Naive thymus-derived CD8-positive, alpha-beta T cell (primary cell): ENCODE measurements at places on chromosomes 5 and 9. TPM values are rescaled to one million over a fixed set of nuclear protein-coding genes. Genes with fewer than 3 reads are reported as not detected.

- DNase-seq: no peak
- no peaks in the 10 kb centered on the region for H3K4me1 ChIP-seq
- no peaks in the 10 kb centered on the region for H3K36me3 ChIP-seq
Measured at GRCh38 chr5:160318409-160318808, 6.0 kb upstream of the CCNJL start.

DNA sequence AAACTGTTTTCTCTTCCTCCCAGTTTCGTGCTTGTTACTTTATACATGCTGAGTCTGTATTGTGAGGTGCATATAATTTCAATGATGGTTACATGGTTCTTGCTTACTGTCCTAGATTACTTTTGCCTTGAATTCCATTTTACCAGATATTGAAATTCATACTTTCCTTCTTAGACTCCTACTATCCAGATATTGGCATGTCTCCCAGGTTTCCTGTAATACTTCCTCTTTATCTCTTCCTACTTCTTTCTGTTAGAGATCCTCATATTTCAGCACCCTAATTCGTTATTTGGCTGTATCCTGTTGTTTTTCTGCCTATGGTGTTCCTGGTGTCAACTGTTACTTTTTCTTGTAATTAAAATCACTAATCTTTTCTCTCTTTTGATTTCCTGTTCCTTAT lies 522.1 kb downstream of the CCDC171 start:
- H3K36me3 ChIP-seq: peaks cover 3% of the 10 kb centered on the region
- no peak for DNase-seq
- no peaks in the 10 kb centered on the region for H3K4me1 ChIP-seq
- no peak overlapping the region for H3K4me3 ChIP-seq
- H3K27ac ChIP-seq: no peak overlapping the region
- H3K27me3 ChIP-seq: no peaks in the 10 kb centered on the region

GRCh38 chr9:7570107-7570720 lies 229.4 kb downstream of the DMAC1 start:
- peak; percentile 74 for DNase-seq
- no peaks in the 10 kb centered on the region for H3K36me3 ChIP-seq
- no peak overlapping the region for H3K27ac ChIP-seq
- H3K4me1 ChIP-seq: no peaks in the 10 kb centered on the region

DNA sequence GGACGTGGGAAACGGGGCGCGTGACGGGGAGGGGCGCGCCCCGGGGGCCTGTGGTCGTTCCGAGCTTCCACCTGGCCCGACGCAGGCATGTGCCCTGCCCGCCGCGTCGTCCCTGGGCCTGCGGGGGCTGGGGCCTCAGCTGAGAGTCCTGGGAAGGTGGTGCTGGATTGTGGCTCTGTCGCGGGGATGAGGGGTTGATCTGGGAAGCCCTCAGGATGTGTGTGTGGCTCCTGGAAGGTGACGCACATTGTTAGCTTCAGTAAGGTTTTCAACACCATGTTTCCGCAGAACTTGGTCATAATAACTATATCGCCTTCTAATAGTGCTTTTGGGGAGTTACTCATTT lies 589.1 kb downstream of the MTRR start:
- no peaks in the 10 kb centered on the region for H3K36me3 ChIP-seq
- H3K27me3 ChIP-seq: no peaks in the 10 kb centered on the region
- H3K4me3 ChIP-seq: peak overlapping the region; percentile 91
- no peak overlapping the region for H3K27ac ChIP-seq

- peaks cover 23% of the 10 kb centered on the region for H3K4me1 ChIP-seq
- no peak overlapping the region for H3K27ac ChIP-seq
- DNase-seq: no peak
- no peaks in the 10 kb centered on the region for H3K27me3 ChIP-seq
Measured at GRCh38 chr9:77899679-77900354, 131.8 kb downstream of the GNAQ start.

DNA sequence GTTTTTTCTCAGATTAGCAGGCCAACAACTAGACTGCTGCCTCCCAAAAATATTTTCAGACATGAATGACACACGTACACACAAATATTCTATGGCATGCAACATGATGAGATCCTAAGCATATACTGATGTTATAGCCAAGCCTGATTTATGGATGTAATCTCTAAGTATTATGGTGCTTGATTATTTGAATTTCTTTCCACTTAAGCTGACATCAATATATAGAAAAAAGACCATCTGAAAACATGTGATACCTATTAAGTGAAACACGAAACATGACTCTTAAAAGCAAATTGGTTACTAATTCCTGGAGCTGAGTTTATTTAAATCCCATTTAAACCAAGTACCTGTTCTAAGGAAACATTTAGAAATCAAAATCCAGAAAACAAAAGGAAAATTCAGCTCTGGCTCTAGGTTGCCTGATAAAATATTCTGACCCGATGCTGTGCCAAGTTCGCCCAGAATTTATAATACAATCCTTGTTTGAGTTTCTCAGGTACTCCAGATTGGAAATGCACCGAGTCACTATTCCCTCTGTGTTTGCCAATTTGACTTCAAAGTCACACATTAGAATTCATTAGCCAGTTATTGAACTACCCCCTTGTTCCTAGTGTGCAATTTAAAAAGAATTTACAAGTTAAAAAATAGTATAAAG lies 548.6 kb downstream of the CSNK1G3 start:
- H3K4me3 ChIP-seq: no peak overlapping the region
- H3K27me3 ChIP-seq: no peaks in the 10 kb centered on the region
- no peak overlapping the region for H3K27ac ChIP-seq
- no peak for DNase-seq
- H3K4me1 ChIP-seq: peaks cover 2% of the 10 kb centered on the region
- no peaks in the 10 kb centered on the region for H3K36me3 ChIP-seq

DNA sequence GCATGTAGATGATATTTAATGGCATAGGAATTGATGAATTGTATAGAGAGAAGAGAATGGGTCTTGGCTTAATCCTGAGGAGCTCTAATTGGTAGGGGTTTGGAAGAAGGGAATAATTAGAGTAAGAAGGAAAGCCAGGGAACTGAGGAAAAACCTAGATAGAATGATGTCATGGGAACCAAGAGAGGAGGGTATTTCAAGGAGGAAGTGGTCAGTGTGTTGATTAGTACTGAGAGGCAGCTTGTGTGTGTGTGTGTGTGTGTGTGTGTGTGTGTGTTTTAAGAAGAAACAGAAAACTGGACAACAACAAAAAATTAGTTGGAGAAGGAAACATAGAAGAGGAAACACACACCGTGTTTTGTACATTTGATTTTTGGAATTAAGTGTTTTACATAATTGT lies 42.8 kb downstream of the MAST4 start:
- no peak overlapping the region for H3K4me3 ChIP-seq
- no peaks in the 10 kb centered on the region for H3K36me3 ChIP-seq
- no peak for DNase-seq
- H3K4me1 ChIP-seq: no peaks in the 10 kb centered on the region
- H3K27me3 ChIP-seq: peaks cover 4% of the 10 kb centered on the region

DNA sequence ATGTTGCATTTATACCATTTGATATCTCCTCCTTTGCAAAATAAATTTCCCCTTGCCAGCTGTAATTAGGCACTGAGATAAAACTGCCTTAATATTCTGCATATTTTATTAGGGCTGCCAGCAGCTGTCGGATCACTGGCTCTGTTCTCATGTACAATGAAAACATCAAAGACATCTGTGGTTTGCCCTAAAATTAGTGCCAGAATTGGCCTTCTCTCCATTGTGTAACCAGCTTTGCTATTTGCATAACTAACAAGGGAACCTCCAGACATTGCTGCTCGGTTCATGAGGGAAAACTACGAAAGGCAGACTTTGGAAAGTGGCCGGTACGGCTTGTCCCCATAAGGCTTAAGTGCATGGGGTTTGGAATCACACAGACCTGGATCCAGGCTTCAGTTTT lies 45.5 kb upstream of the KIF2A start:
- no peaks in the 10 kb centered on the region for H3K36me3 ChIP-seq
- H3K27ac ChIP-seq: no peak overlapping the region
- peaks cover 50% of the 10 kb centered on the region for H3K4me1 ChIP-seq
- H3K27me3 ChIP-seq: no peaks in the 10 kb centered on the region
- H3K4me3 ChIP-seq: peak overlapping the region; percentile 62

DNA sequence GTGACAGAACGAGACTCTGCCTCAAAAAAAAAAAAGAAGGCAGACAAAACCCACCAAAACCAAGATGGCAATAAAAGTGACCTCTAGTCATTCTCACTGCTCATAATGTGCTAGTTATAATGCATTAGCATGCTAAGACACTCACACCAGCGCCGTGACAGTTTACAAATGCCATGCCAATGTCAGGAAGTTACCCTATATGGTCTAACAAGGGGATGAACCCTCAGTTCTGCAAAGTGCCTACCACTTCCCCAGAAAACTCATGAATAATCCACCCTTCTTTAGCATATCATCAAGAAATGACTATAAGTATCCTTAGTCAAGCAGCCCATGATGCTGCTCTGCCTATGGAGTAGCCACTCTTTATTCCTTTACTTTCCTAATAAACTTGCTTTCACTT lies 4.7 kb upstream of the BICD2 start:
- peaks cover 19% of the 10 kb centered on the region for H3K4me1 ChIP-seq
- DNase-seq: no peak
- H3K36me3 ChIP-seq: no peaks in the 10 kb centered on the region
- H3K27me3 ChIP-seq: no peaks in the 10 kb centered on the region
- H3K4me3 ChIP-seq: no peak overlapping the region

DNA sequence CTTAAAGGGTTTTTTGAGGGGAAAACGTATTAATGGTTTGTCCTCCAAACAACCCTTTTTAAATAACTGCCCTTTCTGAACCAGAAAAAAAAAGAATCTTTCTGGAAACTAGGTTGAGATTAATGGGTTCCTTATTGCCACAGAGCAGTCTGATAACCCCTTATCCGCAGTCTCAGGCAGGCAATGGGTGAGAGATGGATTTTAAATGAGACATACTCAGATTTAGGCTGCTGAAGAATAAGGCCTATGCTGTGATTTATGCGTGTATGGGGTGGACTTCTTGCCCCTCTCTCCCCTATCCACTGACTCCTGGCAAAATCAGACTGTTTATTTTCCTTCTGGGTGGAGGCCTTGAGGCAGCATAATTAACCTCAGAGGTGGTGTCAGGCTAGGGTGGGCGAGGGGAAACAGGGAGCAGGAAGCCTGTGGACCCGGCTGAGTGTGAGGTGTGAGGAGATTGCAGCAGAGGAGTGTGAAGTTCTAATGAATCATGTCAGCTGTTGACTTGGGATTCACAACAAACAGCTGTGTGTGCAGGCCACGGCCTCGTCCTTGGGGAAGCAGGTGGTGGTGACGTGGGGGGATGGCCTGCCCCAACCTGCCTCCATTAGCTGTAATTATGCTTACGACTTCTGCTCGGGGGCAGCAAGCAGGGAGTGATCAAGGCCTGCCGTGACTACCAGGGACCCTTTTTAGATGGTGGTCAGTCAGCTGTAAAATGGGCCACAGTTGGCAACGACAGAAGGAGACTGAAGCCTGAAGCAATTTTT lies 196.4 kb downstream of the SEMA6A start:
- H3K4me3 ChIP-seq: no peak overlapping the region
- no peaks in the 10 kb centered on the region for H3K4me1 ChIP-seq
- peaks cover 31% of the 10 kb centered on the region for H3K36me3 ChIP-seq
- H3K27ac ChIP-seq: no peak overlapping the region
- DNase-seq: no peak

- H3K4me1 ChIP-seq: peaks cover 3% of the 10 kb centered on the region
- H3K27ac ChIP-seq: no peak overlapping the region
- H3K36me3 ChIP-seq: peaks cover 2% of the 10 kb centered on the region
- peaks cover 37% of the 10 kb centered on the region for H3K27me3 ChIP-seq
- no peak for DNase-seq
Measured at GRCh38 chr5:10858307-10858706, 97.3 kb upstream of the DAP start.

DNA sequence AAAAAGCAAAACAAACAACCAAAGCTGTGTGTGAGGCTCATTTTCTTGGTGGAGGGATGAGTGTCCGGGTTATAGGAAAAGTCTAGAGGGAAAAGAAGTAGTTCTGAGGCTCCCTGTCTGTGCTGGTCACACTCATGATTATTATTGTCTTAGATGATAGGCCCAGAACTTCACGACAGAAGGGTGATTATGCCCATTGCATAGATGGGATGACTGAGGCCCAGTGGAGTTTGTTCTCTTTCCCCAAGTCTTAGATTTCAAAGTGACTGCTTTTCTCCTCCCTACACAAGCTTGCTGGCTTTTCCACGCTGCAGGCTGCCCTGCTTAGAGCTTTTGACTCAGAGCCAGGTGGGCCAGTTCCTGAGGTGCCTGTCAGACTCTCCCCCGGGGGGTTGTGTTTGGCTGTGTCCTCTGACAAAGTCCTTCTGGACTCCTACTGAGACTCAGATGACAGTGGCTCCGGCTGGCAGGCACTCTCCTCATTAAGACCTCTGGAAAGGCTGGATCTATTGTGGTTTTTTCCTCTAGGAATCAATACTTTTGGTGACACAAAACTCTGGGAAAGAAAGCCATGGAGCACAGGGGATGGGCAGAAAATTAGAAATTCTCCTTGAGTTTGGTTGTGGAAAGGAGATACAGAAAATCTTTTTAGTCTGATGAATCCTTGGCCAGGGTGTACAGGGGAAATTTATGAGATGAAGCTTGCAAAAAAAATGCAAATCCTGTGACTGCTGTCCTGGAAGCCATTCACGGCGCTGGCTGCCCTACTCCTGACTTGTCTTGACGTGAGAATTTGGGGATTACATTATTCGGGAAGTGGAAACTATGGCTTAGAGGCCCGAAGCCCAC lies 120.9 kb downstream of the NSG2 start:
- no peaks in the 10 kb centered on the region for H3K36me3 ChIP-seq
- no peak for DNase-seq
- H3K4me1 ChIP-seq: no peaks in the 10 kb centered on the region
- no peak overlapping the region for H3K4me3 ChIP-seq
- peaks cover 16% of the 10 kb centered on the region for H3K27me3 ChIP-seq

GRCh38 chr9:80285326-80285725 lies 713.6 kb downstream of the TLE4 start:
- H3K4me1 ChIP-seq: no peaks in the 10 kb centered on the region
- no peaks in the 10 kb centered on the region for H3K27me3 ChIP-seq
- H3K27ac ChIP-seq: no peak overlapping the region
- no peak overlapping the region for H3K4me3 ChIP-seq
- H3K36me3 ChIP-seq: no peaks in the 10 kb centered on the region

GRCh38 chr9:121498487-121499176 lies 1.0 kb downstream of the GGTA1 start:
- no peak overlapping the region for H3K27ac ChIP-seq
- H3K4me1 ChIP-seq: peaks cover 23% of the 10 kb centered on the region
- no peak for DNase-seq
- peaks cover 5% of the 10 kb centered on the region for H3K36me3 ChIP-seq
- H3K4me3 ChIP-seq: peak overlapping the region; percentile 71

- no peaks in the 10 kb centered on the region for H3K4me1 ChIP-seq
- no peak overlapping the region for H3K4me3 ChIP-seq
- no peak overlapping the region for H3K27ac ChIP-seq
- DNase-seq: no peak
- H3K27me3 ChIP-seq: peaks cover 14% of the 10 kb centered on the region
- H3K36me3 ChIP-seq: no peaks in the 10 kb centered on the region
Measured at GRCh38 chr9:2634153-2634552, 12.6 kb downstream of the VLDLR start.

HTR4 gene
- total RNA-seq: not detected

ARID3C gene
- not detected for total RNA-seq

CCDC180 gene
- 17.8 TPM for total RNA-seq

PCDHB10 gene
- not detected for total RNA-seq

GABRA1 gene
- not detected for total RNA-seq

C9 gene
- total RNA-seq: not detected

EGFLAM gene
- not detected for total RNA-seq

MEGF10 gene
- total RNA-seq: not detected

CDX1 gene
- total RNA-seq: not detected

CD180 gene
- total RNA-seq: 1.4 TPM

DOCK2 gene
- total RNA-seq: 171 TPM

HEMGN gene
- total RNA-seq: 1.9 TPM

SHLD3 gene
- total RNA-seq: 7.8 TPM

ROR2 gene
- not detected for total RNA-seq

ZNF169 gene
- total RNA-seq: 21.8 TPM
